ENCODE measurements at places on chromosomes 13 and 19.

DNA sequence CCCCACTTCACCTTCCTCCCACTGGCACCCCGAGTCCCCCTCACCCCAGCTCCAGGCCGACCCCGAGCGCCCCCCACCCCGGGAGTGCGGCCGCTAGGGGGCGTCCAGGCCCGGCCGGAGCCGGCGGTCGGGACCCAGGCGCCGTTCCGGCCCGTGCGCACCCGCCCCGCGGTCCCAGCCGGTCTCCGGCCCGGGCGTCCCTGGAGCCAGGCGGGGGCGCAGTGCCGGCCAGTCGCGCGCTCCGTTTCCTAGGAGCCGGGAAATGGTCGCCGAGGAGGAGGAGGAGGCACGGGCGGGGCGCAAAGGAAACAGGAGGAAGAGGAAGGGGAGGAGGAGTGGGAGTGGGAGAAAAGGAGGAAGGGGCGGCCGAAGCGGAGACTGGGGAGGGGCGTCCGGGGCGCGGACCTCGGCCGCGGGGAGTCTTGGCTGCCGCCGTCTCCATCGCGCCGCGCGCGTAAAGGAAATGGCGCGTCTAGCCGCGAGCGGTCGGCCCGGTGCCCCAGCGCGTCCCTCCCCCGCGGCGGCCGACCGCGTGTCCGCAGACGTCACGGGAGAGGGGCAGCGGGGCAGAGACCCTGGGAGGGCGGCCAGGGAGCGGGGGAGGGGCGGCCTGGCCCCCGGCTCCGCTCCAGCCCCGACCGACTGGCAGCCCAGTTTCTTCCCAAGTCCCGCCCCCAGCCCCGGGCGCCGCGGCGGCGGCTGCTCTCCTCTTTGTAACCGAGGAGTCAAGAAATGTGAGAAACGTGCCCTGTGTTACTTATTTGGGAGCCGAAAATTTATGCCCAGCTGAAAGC, 1.1 kb upstream of the KCTD15 start:
- peak; percentile 52 for DNase-seq

- DNase-seq: no peak
Observed at GRCh38 chr19:42125536-42125935, 6.7 kb downstream of the POU2F2 start.

GRCh38 chr13:94711561-94712286, 621 bp downstream of the SOX21 start:
- no peak for DNase-seq

DNA sequence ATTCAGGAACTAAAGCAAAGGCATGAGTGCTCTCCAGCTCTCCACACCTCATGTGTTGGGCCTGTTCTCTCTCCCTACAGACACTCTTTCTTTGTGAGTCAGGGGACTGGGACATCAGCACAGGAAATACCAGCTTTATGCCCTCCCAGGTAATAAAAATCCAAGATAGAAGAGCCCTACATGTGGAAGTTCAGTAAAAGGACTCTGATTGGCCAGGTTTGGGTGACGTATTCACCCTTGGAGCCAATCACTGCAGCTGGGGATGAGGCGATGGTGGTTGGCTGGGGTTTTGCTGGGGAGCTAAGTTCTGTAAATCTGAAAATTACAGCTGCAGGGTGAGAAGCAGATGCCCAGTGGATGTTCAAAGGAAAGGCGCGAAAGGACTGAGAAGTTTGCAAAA, 32.5 kb downstream of the CCDC70 start:
- no peak for DNase-seq

DNA sequence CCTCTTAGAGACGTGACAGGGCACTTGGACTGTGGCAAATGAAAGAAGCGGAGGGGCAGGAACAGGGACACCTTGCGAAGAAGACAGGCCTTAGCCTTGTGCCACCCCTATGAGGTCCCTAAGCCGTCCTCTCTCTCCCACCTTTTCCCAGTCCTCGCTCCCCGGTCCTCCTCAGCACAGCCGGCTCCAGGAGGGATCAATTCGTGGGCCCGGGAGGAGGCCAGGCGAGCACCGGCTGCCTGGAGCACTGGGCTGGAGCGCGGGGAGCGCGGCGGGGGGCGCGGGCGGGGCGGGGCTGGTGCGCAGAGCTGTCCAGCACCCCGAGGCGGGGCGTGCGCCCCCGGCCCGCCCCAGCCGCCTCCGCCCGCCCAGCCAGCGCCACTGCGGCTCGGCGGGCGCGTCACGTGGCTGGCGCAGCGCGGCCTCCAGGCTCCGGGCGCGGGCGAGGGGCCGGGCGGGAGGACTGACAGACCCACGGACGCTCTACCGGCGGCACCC, at the start of gene LRP3:
LRP3 (plus strand) TSS at position 466 of the 498 bp plus-strand sequence. CDS start 456 bp downstream, outside the sequence.
- no peak for DNase-seq

DNA sequence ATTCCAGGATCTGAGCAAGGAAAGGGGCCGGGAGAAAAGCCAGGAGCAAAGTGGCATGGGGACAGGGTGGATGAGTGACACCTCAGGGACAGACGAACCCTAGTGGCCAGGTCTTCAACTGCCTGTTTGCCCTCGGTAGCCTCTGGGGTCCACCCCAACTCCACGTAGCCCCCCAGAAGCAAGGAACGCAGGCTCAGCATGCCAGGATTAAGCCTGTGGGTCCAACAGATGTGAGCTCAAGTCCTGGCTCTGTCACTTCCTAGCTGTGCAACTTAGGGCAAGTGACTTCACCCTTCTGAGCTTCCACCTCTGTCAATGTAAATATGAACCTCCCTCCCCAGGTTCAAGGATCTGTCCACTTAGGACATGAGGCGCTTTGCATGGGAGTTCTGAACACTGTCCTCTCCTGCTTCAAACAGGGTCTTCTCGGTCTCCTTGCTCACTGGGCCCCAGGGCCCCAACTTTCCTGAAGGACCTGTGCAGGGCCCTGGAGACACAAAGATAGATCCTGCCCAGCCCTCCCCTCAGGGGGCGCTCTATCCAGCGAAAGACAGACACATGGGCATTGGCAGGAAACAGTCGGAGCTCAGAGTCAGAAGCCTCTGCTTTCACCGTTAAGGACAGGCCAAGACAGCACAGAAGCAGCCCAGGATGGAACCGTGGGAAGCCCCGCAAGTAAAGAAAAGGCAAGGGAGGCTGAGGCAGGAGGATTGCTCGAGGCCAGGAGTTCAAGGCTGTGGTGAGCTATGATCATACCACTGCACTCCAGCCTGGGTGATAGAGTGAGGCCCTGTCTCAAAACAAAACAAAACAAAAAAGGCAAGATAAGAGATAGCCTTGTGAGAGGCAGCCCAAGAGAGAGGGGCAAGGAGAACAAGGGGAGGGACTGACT, 13.2 kb downstream of the SYDE1 start:
- no peak for DNase-seq

DNA sequence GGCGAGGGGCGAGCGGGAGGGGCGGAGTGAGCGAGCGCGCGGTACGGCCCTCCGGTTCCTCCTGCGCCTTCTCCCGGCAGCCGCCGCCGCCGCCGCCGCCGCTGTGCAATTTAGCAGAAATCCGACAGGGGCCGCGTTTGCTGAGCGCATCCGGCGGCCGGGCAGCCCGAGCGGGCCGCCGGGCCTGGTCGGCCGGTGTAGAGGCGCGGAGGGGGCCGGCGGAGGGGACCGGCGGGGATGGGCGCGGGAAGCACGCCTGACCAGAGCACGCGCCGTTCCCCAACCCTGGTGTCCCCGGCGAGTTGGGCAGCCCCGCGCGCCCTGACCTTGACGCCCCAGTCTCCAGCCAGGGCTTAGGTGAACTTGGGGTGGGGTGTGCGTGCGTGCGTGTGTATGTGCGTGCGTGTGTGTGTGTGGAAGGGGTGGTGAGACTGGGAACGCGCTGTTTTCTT, 144.5 kb upstream of the ZNF536 start:
- DNase-seq: peak; percentile 65

DNA sequence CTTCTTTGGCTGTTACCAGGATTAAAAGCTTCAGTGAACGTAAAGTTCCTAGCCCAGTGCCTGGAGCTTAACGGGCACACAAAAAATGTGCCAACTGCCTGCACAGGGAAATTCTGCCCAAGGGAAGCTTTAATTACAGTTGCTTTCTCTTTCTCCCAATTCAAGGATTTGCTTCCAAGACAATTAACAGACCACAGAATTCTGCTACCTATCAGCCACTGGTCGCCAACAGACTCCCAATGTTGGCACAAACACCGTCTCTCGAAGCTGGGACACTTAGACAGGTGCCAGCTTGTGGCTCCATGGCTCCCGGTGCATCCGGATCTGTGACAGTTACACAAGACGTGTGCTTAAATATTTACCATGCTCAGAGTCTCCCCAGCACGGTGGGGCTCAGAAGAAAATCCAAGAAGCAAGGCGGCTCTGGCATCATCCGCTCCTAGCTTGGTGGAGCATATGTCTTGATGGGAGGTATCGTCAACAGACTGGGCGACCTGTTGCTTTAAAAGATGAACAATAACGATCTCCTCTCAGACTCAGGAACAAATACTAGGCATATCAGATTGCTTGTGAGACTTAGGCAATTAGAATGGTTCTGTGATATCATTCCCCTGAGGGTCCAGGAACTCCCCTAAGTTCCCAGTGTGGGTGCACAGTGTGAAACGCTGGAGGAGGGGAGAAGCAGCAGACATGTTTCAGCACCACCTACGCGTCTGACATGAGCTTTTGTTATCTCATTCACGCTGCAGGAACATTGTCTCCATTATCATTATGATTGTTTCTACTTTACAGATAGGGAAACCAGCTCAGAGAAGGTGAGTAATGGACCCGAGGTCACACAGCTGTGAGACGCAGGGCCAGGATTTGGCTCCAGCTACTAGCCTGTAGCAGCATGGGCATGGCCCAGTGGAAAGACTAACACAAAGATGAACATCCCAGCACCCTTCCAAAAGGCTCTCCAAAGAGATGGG, 61.6 kb downstream of the ALOX5AP start:
- no peak for DNase-seq

- DNase-seq: no peak
Observed at GRCh38 chr13:77507931-77508776, 27.4 kb upstream of the SCEL start.

- DNase-seq: peak; percentile 28
Observed at GRCh38 chr19:41705393-41706174, 2.8 kb upstream of the CEACAM5 start.
